Activated naive CD4-positive, alpha-beta T cell (primary cell): ENCODE measurements at places on chromosomes 1 and 21.

DNA sequence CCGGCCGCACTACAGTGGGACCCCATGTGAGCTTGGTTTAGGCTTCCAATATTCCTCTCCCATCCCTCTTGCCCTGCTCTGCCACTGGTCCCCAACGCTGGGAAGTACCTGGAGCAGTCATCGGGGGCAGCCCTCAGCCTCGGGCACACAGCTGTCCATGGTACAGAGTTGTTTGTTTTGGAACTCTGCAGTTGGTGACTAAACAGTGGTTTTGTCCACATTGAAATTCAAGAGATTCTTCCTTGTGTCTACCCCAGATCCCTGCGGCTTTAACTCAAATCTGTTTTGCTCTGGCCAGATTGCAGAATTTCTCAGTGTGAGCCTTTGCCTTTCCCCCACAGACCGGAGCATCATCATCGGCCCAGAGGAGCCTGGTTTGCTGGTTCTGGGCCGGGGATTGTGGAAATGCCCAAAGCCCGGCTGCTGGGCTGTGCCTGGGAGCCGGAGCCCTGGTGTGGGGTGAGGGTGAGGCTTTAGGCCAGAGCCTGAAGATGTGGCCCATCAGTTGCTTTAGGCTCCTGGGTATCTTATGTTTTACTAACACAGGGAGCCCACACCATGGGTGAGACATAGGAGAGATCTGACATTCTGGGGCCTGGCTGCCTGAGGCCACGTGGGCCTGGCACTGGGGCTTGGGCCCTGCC is 93.2 kb downstream of the ARHGEF10L start:
- DNase-seq = no peak

DNA sequence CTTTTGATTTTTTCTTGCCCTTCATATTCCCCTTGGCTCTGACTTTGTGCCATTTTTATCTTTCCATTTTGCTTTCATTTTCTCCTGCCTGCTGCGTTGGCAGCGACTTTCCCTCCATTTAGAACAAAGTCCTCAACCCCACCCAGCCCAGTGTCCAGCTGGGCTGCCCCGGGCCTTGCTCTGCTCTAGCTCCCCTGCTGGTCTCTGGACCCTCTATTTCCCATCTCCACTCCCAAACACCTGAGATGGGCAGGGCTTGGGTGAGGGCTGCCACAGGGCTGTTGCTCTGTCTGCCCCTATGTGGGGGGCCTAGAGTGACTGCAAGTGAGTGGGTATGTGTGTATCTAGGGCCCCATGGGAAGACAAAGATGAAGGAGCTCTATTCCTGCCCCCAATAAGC is 7.3 kb upstream of the ADAM15 start:
- DNase-seq = no peak

GRCh38 chr1:229582011-229582694 is 23.6 kb upstream of the ABCB10 start:
- no peak for DNase-seq

DNA sequence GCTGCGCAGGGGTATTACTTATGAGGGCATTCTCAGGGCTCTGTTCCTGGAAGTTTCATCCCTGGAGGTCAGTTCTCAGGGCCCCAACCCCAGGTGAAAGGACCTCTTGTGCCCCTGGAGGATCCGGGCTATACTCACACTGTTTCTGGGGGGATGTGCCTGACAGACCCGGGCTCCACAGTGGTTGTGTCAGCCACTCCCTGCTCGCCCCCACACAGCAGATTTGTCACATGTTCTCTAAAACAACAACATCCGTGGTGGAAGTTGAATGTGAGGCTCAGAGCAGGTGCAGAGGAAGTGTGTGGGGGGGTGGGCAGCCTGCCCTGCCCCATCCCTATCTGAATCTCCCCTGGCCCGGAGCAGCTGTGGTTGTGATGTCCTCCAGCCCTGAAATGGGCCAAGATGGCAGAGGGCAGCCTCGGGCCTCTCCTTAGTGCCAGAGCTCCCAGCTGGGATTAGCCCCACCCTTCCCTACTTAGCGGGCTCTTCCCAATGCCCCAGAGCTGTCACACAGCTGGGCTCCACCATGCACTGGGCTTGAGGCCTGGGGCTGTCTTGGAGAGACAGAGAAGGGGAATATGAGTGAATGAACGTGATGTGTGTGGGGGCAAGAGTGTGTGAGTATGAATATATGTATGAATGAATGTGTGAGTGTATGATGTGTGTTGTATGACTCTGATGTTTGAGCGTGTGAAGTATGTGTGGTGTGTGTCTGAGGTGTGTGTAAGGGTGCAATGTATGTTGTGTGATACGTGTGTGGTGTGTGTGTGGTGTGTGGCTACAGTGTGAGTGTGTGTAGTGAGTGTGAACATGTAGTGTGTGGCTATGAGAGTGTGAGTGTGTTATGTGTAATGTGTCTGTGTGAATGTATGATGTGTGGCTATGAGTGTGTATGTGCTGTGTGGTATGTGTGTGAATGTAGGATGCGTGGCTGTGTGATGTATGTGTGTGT is 1.5 kb upstream of the FCMR start:
- DNase-seq = peak; percentile 64

DNA sequence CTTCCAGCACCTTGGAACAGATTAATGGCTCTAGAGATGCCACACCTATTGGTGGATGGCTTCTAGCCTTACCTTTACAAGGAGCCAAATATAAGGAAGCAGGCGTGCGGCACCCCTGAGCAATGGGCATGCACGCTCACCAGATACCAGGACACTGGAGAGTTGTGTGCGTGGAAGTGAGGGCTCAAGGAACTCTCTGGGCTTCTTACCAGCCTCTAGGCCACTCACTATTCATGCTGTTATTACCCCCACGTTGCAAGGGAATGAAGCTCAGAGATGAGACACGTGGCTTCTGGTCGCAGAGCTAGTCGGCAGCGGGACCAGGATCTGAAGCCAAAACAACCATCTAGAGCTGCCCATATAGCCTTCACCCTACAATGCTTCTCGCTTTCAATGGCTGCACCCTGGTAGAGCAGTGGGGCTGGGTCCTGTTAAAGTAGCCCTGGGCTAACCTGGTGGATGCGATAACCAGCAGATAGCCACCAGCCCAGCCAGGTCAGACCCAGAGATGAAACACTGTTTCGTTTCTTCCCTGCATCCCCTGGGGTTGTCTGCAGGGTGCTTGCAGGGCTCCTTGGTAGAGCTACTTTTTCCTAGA is 396.4 kb upstream of the VAMP3 start:
- no peak for DNase-seq

DNA sequence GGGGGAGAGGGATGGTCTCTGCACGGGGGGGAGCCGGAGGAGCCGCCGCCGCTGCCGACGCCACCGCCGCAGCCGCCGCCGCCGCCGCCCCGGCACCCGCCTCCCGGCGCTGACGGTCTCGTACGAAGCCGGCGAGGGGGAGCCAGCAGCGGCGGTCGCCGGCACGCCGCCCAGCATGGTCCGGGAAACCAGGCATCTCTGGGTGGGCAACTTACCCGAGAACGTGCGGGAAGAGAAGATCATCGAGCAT is 311 bp downstream of the SPEN start:
- no peak for DNase-seq

GRCh38 chr1:212607913-212608391 is 609 bp upstream of the ATF3 start:
- DNase-seq = no peak

- no peak for DNase-seq
These were observed 167.4 kb downstream of the HHAT start for GRCh38 chr1:210496063-210496462.

GRCh38 chr21:36104317-36105300 is 30.3 kb upstream of the CBR3 start:
- peak; percentile 11 for DNase-seq

DNA sequence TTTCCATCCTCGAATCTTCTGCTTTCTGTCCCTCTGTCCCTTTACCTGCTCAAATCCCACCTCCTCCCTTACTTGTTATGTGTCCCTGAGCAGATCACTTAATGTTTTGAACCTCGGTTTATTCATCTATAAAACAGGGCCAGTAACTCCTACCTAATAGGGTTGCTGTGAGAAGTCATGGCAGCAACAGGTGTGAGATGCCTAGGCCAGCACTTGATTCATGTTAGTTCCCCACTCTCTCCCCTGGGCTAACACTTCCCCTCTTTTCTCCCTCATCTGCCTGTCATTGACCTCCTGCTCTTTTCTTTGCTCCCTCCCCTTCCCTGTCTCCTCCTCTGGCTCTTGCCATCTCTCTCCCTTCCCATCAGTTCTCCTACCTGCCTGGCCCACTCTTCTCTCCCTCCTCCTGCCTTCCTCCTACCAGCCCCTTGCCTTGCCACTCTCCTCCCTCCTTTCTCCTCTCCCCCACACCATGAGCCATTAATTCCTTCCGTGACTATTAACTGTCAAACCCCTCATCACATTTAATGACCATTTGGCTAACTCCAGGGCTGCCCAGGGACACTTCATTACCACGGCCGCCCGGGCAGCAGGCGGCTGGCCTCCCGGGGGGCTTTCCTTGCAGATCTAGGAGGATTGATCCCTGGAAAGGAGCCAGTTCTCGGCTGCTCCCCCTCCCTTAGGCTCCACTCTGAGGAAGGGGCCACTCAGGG is 90.6 kb upstream of the CD1D start:
- DNase-seq = no peak

DNA sequence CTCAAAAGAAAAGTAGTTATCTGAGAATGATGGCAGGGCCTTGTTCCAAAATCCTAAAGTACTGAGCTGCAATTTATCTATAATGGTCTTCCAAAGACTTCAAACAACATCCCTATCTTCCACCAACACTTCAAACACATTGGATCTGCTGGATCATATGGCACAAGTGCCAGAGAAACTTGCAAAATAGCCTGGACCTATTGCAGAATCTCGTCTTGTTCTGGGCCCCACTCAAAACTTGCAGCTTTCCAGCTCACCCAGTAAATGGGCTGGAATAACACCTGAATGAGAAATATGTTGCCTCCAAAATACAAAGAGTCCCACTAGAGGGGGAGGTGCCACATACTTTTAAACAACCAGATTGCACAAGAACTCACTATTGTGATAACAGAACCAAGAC is 44.0 kb upstream of the PKN2 start:
- no peak for DNase-seq

DNA sequence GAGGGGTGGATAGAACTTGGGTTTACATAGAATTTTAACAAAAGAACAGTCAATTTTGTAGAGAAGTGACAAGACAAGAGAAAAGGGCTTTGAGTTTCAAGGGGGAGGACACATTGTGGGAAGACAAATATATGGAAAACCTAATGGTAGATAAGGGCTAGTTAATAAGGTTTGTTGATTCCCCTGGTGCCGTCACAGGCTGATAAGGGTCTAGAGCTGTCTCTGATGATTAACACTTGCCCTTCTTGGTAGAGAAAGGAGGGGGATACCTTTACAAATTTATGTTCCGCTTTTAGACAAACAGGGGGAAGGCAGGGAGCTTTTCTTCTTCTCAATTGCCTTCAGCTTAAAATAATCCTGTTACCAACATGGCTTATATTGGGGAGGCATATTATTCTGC is 124.3 kb downstream of the ETS2 start:
- DNase-seq = no peak
